ENCODE measurements at places on chromosomes 5 and 9. TPM values are rescaled to one million over a fixed set of nuclear protein-coding genes. Genes with fewer than 3 reads are reported as not detected.
A peak's percentile ranks its signal among the peaks of the same experiment; 100 is the strongest.

DNA sequence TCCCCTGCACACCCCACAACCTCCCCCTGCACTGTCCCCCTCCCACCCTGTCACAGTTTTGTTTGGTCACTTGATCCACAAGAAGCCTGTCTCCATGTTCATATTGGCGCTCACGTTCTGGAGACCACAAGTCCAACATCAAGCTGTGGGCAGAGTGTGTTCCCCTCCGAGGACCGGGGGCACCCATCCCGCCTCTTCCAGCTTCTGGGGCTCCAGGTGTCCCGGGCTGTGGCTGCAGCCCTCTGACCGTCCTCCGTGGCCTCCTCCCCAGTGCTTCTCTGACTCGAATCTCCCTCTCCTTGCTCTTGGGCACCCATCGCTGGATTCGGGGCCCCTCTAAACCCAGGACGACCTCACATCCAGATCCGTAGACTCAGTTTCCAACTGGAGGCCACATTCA lies 49.2 kb downstream of the PLEKHG4B start:
- no peak for DNase-seq

Gene GTF3C4
- 13.1 TPM for total RNA-seq

Gene PCA3
- not detected for total RNA-seq

GRCh38 chr5:161314033-161314432 lies 232.5 kb downstream of the GABRB2 start:
- DNase-seq, result no peak

DNA sequence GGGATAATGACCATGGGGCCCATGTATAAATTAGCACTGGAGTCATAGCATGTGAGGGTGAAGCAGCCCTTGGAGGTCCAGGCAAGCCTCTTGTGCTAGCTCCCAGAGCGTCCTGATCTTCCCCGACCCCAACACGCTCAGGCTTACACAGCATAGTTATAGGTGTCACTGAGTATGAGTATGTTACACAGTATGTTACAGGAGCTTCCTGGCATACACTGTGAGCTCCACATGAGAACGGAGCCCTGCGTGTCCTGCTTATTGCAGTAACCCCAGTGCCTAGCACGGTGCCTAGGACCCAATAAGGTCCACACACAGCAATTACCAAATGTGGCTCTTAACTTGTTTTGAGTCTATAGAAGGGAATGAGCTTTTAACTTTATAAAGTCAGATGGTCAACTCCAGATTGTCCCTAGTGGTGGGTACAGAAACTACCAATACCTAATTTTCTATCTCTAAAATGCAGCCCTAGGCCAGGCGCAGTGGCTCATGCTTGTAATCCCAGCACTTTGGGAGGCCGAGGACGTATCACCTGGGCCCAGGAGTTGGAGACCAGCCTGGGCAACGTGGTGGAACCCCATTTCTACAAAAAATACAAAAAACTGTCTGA lies 64.1 kb downstream of the PLAC8L1 start:
- no peak for DNase-seq

GRCh38 chr9:14585730-14586473 lies 107.3 kb downstream of the ZDHHC21 start:
- no peak for DNase-seq

DNA sequence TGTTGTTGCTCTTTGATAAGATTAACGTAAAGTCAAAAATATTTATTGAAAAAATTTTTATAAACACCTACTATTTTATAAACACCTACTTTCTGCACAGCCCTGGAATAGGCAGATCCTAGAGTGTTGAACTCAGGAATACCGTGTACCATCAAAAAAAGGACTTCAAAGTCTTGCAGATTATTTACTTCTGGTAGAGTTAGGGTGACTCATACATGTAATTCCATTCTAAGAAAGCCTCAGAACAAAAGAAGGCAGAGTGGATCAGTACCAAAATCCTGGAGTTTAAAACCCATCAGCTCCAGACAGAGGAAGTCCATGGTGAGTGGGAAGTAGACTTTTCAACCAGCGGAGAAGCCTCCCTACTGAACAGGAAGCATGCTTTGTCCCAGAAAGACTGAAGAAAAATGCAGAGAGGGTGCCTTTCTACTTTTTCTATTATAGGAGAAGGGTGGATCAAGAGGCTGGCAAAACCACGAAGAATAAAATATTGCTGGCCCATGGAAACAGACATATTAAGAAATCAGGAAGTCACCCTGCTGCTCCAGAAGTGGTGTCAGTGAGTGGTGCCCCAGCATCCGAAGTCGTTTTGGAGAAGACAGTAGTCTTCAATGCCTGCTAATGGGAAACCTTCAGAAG lies 45.1 kb upstream of the DAB2 start:
- no peak for DNase-seq

DNA sequence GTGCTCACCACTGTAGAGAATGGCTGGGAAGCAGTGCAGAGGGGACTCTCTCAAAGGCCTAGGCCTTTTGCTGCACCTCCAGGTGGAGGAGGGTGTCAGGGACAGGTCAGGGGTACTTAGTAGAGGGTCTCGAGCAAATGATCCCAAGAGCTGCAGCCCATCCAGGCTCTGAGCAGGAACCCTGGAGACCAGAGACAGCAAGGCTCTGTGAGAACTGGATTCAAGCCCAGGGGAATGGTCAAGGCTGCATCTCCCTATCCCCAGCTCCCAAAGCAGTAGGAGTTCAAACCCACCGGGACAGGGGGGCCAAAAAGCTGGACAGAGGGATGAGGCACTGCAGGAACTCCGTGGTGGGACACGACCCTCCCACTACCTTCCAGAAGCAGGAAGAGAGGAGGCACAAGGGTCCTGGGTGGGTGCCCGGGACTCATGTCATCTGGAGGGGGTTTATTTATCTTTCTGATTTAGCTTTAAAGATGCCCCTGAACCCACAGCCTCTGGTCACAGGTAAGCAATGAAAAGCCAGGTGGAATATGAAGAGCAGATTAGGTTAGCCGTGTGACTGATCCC lies 124.8 kb downstream of the MVB12B start:
- DNase-seq, result no peak

- no peak for DNase-seq
Measured at GRCh38 chr5:149002053-149002452, 60.8 kb downstream of the SH3TC2 start.

DNA sequence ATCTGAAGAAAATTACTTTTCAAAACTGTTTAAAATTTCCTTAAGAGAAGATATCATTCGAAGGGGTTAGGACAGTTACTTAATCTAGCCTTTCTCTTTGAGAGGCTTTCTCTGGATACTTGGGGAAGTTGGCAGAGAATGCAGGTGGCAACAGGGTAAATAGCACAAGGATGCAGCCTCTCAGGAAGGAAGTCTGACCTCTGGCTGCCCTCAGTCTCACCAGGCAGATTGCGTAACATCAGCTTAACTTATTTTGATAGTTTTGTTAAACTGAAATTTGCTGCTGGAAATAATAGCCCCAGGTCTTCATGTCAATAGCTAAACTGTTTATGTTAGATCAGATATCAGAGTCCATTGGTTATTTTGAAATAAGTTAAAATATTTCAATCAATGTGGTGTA lies 20.4 kb downstream of the CCDC192 start:
- peak; percentile 57 for DNase-seq

Gene FBN2
- total RNA-seq, result 6.2 TPM

- no peak for DNase-seq
Measured at GRCh38 chr5:11040345-11040744, 279.3 kb upstream of the DAP start.

GRCh38 chr5:72242796-72243475 lies 77.1 kb downstream of the MRPS27 start:
- no peak for DNase-seq

All from left lung (tissue), 14 donors.